Neural progenitor cell (in vitro differentiated cells): ENCODE measurements at places on chromosomes 6 and 20. TPM values are rescaled to one million over a fixed set of nuclear protein-coding genes. Genes with fewer than 3 reads are reported as not detected.

Gene DOK5
- total RNA-seq, result 3.0 and 3.1 TPM in 2 replicates

Gene SLC35A1
- 19.9 and 34.6 TPM in 2 replicates for total RNA-seq

Gene NRSN1
- total RNA-seq, result 0.19 and 0.31 TPM in 2 replicates

Gene TGM3
- total RNA-seq, result 0.31 TPM in 1 of 2 replicates, not detected in the other

Gene MAP1LC3A
- total RNA-seq, result 5.5 and 8.5 TPM in 2 replicates

Gene KCNQ5
- 0.09 TPM in 1 of 2 replicates, not detected in the other for total RNA-seq

Gene C6orf132
- 1.2 and 1.8 TPM in 2 replicates for total RNA-seq

Gene MOCS1
- 11.3 and 17.9 TPM in 2 replicates for total RNA-seq

Gene ACSS1
- not detected in 2 replicates for total RNA-seq

Gene CST1
- not detected in 2 replicates for total RNA-seq

Gene CAPN11
- total RNA-seq, result 0.40 and 0.49 TPM in 2 replicates

Gene OXT
- not detected in 2 replicates for total RNA-seq

Gene NKAPL
- total RNA-seq, result not detected in 2 replicates

Gene ENPP3
- 0.09 and 0.50 TPM in 2 replicates for total RNA-seq

Gene FAM209B
- not detected in 2 replicates for total RNA-seq

Gene OR2H1
- total RNA-seq, result not detected in 2 replicates

Gene TP53TG5
- total RNA-seq, result 0.06 TPM in 1 of 2 replicates, not detected in the other

Gene DLL1
- 35.9 and 91.8 TPM in 2 replicates for total RNA-seq

Gene C6orf163
- total RNA-seq, result 2.6 and 3.1 TPM in 2 replicates

Gene SOX4
- 147 and 161 TPM in 2 replicates for total RNA-seq

Gene ETV7
- total RNA-seq, result 0.09 and 0.11 TPM in 2 replicates

Gene SNRPB
- total RNA-seq, result 323 and 591 TPM in 2 replicates

Gene CRIP3
- total RNA-seq, result 21.3 and 35.4 TPM in 2 replicates

Gene UFL1
- total RNA-seq, result 21.9 and 38.2 TPM in 2 replicates

Gene LRRN4
- not detected in 2 replicates for total RNA-seq

Gene PGBD1
- 13.6 and 13.8 TPM in 2 replicates for total RNA-seq

Gene NPEPL1
- 10.9 and 29.4 TPM in 2 replicates for total RNA-seq

Gene ASIP
- not detected in 2 replicates for total RNA-seq

Gene TAP2
- total RNA-seq, result 2.8 and 2.9 TPM in 2 replicates

Gene VSX1
- total RNA-seq, result not detected in 2 replicates

Gene FAM110A
- total RNA-seq, result 2.9 and 9.1 TPM in 2 replicates

Gene HNF4A
- total RNA-seq, result 0.68 and 1.6 TPM in 2 replicates

Gene EYS
- 0.03 TPM in 1 of 2 replicates, not detected in the other for total RNA-seq

Gene MRPS10
- total RNA-seq, result 42.1 and 68.0 TPM in 2 replicates

Gene PPP1R3G
- total RNA-seq, result 0.15 and 0.36 TPM in 2 replicates

Gene HSPA12B
- total RNA-seq, result 0.15 and 0.71 TPM in 2 replicates

Gene PLN
- total RNA-seq, result not detected in 2 replicates

Gene GPSM3
- 3.4 and 4.5 TPM in 2 replicates for total RNA-seq

Gene CRISP3
- not detected in 2 replicates for total RNA-seq

Gene HUS1B
- 0.43 TPM in 1 of 2 replicates, not detected in the other for total RNA-seq

Gene FHL5
- not detected in 2 replicates for total RNA-seq

Gene ZNF341
- 0.82 and 2.5 TPM in 2 replicates for total RNA-seq

Gene KHDC1L
- 1.9 and 2.1 TPM in 2 replicates for total RNA-seq

Gene MUCL3
- 0.03 TPM in 1 of 2 replicates, not detected in the other for total RNA-seq

Gene GABRR1
- not detected in 2 replicates for total RNA-seq

Gene OPN5
- not detected in 2 replicates for total RNA-seq

Gene EBF4
- 1.9 and 2.5 TPM in 2 replicates for total RNA-seq

Gene UBD
- not detected in 2 replicates for total RNA-seq

Gene WFDC10B
- total RNA-seq, result not detected in 2 replicates

Gene CGAS
- 0.62 and 0.90 TPM in 2 replicates for total RNA-seq

Gene FAM162B
- total RNA-seq, result 0.28 TPM in 1 of 2 replicates, not detected in the other

Gene CRISP2
- total RNA-seq, result not detected in 2 replicates

Gene RBM24
- 17.3 and 27.6 TPM in 2 replicates for total RNA-seq

Gene ULBP1
- 0.11 and 0.40 TPM in 2 replicates for total RNA-seq

Gene ZSCAN16
- 8.4 and 17.7 TPM in 2 replicates for total RNA-seq

Gene TCP11
- total RNA-seq, result 0.25 TPM in 1 of 2 replicates, not detected in the other

Gene LY6G6D
- 0.90 TPM in 1 of 2 replicates, not detected in the other for total RNA-seq

Gene BTBD3
- 85.4 and 114 TPM in 2 replicates for total RNA-seq

Gene PRL
- not detected in 2 replicates for total RNA-seq

Gene CD2AP
- 32.7 and 55.3 TPM in 2 replicates for total RNA-seq
